ENCODE measurements at places on chromosomes 6 and 20.

GRCh38 chr20:50744143-50744792 lies 12.9 kb downstream of the PARD6B start:
- H3K4me1 ChIP-seq, result peaks cover 3% of the 10 kb centered on the region
- no peak overlapping the region for H3K4me3 ChIP-seq
- DNase-seq, result no peak
- no peak overlapping the region for H3K27ac ChIP-seq
- no peaks in the 10 kb centered on the region for H3K27me3 ChIP-seq
- peaks cover 9% of the 10 kb centered on the region for H3K36me3 ChIP-seq

GRCh38 chr6:13453771-13454251 lies 33.6 kb downstream of the GFOD1 start:
- no peaks in the 10 kb centered on the region for H3K27me3 ChIP-seq
- H3K4me3 ChIP-seq, result no peak overlapping the region
- H3K4me1 ChIP-seq, result peaks cover 43% of the 10 kb centered on the region
- H3K27ac ChIP-seq, result no peak overlapping the region
- no peak for DNase-seq

GRCh38 chr6:89853068-89853467 lies 23.4 kb downstream of the CASP8AP2 start:
- H3K27ac ChIP-seq, result no peak overlapping the region
- DNase-seq, result no peak
- H3K27me3 ChIP-seq, result no peaks in the 10 kb centered on the region
- peaks cover 4% of the 10 kb centered on the region for H3K36me3 ChIP-seq

DNA sequence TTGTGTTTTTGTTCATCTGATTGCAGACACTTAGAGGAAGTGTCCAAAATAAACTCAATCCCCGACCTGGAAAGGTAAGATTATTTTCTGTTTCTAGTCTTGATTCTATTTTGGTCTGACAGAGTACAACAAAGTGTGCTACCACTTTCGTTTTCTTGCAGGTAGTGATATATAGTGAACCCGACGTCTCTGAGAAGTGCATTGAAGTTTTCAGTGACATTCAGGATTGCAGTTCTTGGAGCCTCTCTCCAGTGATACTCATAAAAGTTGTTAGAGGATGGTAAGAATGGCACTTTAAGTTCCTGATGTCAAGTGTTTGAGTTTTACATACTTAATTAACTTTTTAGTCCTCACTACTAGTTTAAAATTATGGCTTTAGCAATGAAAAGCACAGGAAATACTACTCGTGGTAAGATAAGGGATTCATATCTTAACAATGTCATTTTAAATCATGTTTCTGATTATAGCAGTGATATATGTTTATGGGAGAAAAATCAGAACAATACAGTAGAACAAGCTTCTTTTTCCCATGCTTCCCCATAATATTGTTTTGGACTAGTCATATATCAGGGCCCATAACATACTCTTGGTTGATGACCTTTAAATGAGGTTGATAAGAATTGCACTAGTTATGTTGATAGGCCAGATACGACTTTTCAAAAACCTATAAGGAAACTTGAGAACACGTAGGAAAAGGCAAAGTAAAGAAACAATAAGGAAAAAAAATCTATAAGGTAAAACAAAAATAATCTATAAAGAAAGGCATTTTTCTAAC lies 104.0 kb downstream of the RTN4IP1 start:
- peak overlapping the region; percentile 75 for H3K27ac ChIP-seq
- H3K4me1 ChIP-seq, result peaks cover 70% of the 10 kb centered on the region
- H3K27me3 ChIP-seq, result no peaks in the 10 kb centered on the region
- H3K4me3 ChIP-seq, result peak overlapping the region; percentile 83
